ENCODE measurements at places on chromosomes 7 and 10. TPM values are rescaled to one million over a fixed set of nuclear protein-coding genes. Genes with fewer than 3 reads are reported as not detected.

The HOXA1 gene
- not detected for total RNA-seq

DNA sequence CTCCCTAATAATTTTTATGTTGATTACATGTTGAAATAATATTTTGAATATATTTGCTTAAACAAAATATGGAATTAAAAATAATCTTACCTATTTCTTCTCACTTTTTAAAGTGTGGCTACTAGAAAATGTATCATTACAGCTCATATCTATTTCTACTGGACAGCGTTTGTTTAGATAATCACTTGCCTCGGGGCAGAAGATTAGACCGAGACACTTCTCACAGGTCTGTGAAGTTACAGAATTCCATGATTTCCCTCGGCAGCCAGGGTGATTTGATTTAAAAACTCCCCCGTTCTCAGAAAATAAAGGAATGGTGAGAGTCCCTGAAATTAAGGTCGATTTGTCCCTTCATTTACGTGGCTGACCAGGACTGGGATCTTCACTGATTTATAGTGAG is 162.5 kb downstream of the DGKI start:
- DNase-seq, result no peak

DNA sequence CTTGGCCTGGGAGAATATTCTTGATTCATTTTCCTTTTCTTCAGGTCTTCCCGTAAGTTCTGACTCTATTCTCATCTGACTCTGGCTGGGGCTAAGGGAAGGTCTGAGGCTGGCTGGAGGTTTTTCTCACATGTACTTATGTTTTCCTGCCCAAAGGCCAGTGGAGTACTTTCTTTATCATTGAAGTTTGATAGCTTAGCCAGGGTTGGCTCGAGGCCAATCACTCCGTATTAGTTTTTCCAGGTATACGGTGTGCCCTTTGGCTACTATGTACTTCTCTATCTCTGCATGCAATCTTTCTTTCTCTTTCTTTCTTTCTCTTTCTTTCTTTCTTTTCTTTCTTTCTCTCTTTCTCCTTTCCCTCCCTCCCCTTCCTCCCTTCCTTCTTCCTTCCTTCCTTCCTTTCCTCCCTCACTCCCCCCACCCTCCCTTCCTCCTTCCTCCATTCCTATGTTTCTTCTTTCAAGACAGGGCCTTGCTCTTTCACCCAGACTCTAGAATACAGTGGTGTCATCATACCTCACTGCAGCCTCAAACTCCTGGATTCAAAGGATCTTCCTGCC is 26.8 kb upstream of the VKORC1L1 start:
- no peak for DNase-seq

DNA sequence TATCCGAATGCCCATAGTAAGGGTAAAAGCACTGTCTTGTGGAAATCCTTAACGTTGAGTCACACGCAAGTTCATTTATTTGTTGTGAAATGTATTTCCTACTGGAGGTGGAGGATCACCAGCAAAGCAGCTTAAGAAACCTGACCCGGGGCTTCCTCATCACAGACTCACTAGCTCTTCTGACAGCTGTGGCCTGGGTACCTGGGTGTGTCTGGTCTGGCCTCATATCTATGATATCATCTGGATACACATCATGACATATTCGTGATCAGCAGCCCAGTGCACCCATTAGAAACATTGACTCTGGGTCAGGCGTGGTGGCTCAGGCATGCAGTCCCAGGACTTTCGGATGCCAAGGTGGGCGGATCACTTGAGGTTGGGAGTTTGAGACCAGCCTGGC is 8.8 kb downstream of the DRGX start:
- no peak for DNase-seq

DNA sequence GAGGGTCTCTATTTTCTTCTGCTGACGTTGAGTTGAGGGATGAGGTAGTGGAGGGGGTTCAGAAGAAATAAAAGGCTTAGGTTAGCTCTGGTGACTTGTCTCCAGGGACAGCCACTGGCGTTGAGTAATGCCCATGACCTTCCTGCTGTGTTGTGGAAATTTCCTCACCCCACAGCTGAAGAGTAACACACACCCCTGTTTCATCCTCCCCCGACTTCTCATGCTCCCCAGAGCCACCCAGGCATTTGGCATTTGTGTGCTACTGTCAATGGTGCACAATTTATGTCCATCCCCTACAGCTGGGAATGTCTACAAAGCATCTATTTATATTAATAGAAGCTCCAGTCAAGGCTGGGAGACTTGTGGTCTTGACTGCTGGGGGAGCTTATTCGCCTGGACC is 4.7 kb upstream of the TMEM72 start:
- DNase-seq, result no peak

GRCh38 chr10:125071008-125071407 is 89.4 kb downstream of the CTBP2 start:
- no peak for DNase-seq

Measured in H9 (cell line).